Placental pericyte (primary cell): ENCODE measurements at places on chromosomes 5 and 9. TPM values are rescaled to one million over a fixed set of nuclear protein-coding genes. Genes with fewer than 3 reads are reported as not detected.

CMBL gene
- 3.6 and 5.7 TPM in 2 replicates for total RNA-seq

ABL1 gene
- total RNA-seq: 79.3 and 81.0 TPM in 2 replicates

MCC gene
- total RNA-seq: 44.1 and 48.6 TPM in 2 replicates

SLC22A4 gene
- total RNA-seq: 12.5 and 34.1 TPM in 2 replicates

INSL6 gene
- 0.22 TPM in 1 of 2 replicates, not detected in the other for total RNA-seq

PTCD2 gene
- 9.0 and 10.2 TPM in 2 replicates for total RNA-seq

PCDHGC4 gene
- total RNA-seq: 4.4 and 5.0 TPM in 2 replicates

NR4A3 gene
- 0.22 and 0.43 TPM in 2 replicates for total RNA-seq

LEAP2 gene
- total RNA-seq: 0.22 and 0.43 TPM in 2 replicates

ZCCHC7 gene
- 16.3 and 29.5 TPM in 2 replicates for total RNA-seq

SUSD1 gene
- 23.0 and 23.2 TPM in 2 replicates for total RNA-seq

FBP1 gene
- total RNA-seq: not detected in 2 replicates

ZNF300 gene
- 4.4 and 5.9 TPM in 2 replicates for total RNA-seq

AK3 gene
- total RNA-seq: 42.5 and 47.7 TPM in 2 replicates

ZDHHC11B gene
- 0.22 TPM in 1 of 2 replicates, not detected in the other for total RNA-seq

IRX1 gene
- total RNA-seq: not detected in 2 replicates

ST6GALNAC6 gene
- total RNA-seq: 39.6 and 44.8 TPM in 2 replicates

PPP1R26 gene
- total RNA-seq: 13.6 and 23.6 TPM in 2 replicates

RNF183 gene
- total RNA-seq: not detected in 2 replicates

GM2A gene
- total RNA-seq: 17.5 and 19.9 TPM in 2 replicates

TEX48 gene
- not detected in 2 replicates for total RNA-seq

TRAF1 gene
- 1.1 and 1.7 TPM in 2 replicates for total RNA-seq

SREK1IP1 gene
- total RNA-seq: 8.3 and 12.6 TPM in 2 replicates

C5orf52 gene
- total RNA-seq: not detected in 2 replicates

DOCK8 gene
- total RNA-seq: 0.14 TPM in 1 of 2 replicates, not detected in the other

BHMT gene
- 0.86 TPM in 1 of 2 replicates, not detected in the other for total RNA-seq

ATP6V0E1 gene
- 117 and 149 TPM in 2 replicates for total RNA-seq

FAM221B gene
- not detected in 2 replicates for total RNA-seq

LMAN2 gene
- 242 and 674 TPM in 2 replicates for total RNA-seq

NKD2 gene
- 15.9 and 52.7 TPM in 2 replicates for total RNA-seq

SCGB3A2 gene
- total RNA-seq: not detected in 2 replicates

PLAC8L1 gene
- not detected in 2 replicates for total RNA-seq

PPP3R2 gene
- total RNA-seq: not detected in 2 replicates

TAF11L14 gene
- not detected in 2 replicates for total RNA-seq

IL5 gene
- not detected in 2 replicates for total RNA-seq

CARD19 gene
- total RNA-seq: 53.8 and 60.0 TPM in 2 replicates

NR2F1-AS1 gene
- total RNA-seq: 33.8 and 42.9 TPM in 2 replicates

ROR2 gene
- total RNA-seq: 10.3 and 43.3 TPM in 2 replicates

ENTPD2 gene
- not detected in 2 replicates for total RNA-seq

EGR1 gene
- total RNA-seq: 1.8 and 5.2 TPM in 2 replicates

UNC13B gene
- 28.9 and 35.4 TPM in 2 replicates for total RNA-seq

STX17 gene
- 16.6 and 19.9 TPM in 2 replicates for total RNA-seq

HOMER1 gene
- total RNA-seq: 2.4 and 3.5 TPM in 2 replicates

GLDC gene
- total RNA-seq: 0.22 and 1.6 TPM in 2 replicates

ROPN1L gene
- 0.29 and 0.44 TPM in 2 replicates for total RNA-seq

BNC2 gene
- 31.5 and 35.2 TPM in 2 replicates for total RNA-seq

MARCOL gene
- not detected in 2 replicates for total RNA-seq

HBEGF gene
- total RNA-seq: 7.2 and 47.5 TPM in 2 replicates

TAS2R1 gene
- 0.29 TPM in 1 of 2 replicates, not detected in the other for total RNA-seq

PCDHA3 gene
- total RNA-seq: 0.14 and 0.22 TPM in 2 replicates

SNX24 gene
- total RNA-seq: 21.0 and 41.1 TPM in 2 replicates

CAVIN4 gene
- 0.66 and 3.7 TPM in 2 replicates for total RNA-seq

NDST1 gene
- 41.1 and 93.8 TPM in 2 replicates for total RNA-seq
